ENCODE measurements at places on chromosomes 11 and 22. TPM values are rescaled to one million over a fixed set of nuclear protein-coding genes. Genes with fewer than 3 reads are reported as not detected.

TAGLN gene
- 415 TPM for total RNA-seq

PIK3IP1 gene
- 22.2 TPM for total RNA-seq

MMP1 gene
- total RNA-seq = 221 TPM

ZNF408 gene
- 7.1 TPM for total RNA-seq

All from uterine smooth muscle cell (primary cell).